ENCODE measurements at places on chromosomes 13 and 19.

DNA sequence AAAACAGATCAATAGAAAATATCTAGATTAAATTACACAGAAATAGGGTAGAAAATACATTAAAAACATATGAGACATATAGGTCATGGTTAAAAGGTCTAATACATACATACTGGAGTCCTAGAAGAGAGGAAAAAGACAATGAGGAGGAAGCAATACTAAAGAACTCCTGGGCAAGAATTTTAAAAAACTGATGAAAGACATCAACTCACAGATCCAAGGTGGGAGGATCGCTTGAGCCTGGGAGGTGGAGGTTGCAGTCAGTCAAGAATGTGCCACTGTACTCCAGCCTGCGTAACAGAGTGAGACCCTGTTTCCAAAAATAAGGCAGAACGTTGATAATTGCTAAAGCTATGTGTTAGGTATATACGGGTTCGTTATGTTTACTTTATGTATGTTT lies 5.4 kb upstream of the KASH5 start:
- DNase-seq: no peak

GRCh38 chr19:51766461-51766860 lies 5.5 kb downstream of the FPR2 start:
- DNase-seq: no peak

DNA sequence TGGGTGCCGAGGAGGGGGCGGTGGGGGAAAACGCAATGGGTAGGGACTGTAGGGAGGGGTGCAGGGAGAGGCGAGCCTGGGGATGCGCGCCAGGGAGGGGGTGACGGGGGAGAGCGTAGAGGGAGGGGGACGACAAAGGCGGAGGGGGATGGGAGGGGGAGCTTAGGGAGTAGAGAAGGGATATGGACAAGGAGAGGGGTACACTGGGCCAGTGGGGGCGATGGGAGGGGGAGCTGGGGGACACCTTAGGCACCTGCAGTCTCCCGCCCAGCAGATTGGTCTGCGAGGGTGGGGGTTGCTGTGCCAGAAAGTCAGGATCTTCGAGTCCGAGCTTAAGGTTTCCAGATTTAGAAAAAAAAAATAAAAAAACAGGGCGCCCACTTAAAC lies 15.7 kb downstream of the CCDC124 start:
- no peak for DNase-seq

- DNase-seq: no peak
Measured at GRCh38 chr19:18144361-18144760, 8.6 kb upstream of the PIK3R2 start.

GRCh38 chr13:93147946-93148345 lies 78.7 kb upstream of the GPC6 start:
- no peak for DNase-seq

DNA sequence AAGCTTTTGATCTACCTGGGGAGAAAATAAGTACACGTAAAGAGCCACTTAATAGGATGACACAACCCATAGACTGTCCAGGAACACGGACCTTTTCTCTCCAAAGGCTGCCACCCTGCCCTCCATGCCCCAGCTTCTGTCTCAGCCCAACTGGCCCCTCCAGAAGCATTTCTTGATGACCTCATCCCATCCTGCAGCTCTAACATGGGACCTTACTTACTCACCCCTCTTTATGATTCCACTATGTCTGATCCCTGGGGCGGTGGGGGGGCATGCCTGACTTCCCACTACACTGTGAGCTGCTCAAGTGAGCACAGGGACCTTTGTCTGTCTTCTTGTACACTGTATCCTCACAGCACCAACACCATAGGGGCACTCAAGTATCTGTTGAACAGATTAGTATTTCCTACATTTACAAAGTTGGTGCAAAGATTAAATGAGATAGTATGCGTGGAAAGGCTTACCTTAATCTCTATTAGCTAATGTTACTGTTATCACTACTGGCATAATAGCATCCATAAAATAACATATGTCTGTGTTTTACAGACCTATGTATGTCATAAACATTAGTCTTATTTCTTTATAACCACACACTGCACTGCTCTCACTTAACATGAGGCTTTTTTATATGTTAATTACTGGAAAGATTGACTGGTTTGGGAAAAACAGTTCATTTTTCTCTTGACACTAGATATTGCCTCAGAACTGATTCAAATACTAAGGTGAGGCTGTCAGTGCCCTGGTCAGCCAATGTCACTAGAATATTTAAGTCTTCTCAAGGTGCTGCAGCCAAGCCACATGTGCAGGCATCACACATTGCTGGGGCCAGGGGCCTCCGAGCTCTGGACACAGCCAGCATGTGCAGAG lies 100.9 kb downstream of the FOXO1 start:
- no peak for DNase-seq

DNA sequence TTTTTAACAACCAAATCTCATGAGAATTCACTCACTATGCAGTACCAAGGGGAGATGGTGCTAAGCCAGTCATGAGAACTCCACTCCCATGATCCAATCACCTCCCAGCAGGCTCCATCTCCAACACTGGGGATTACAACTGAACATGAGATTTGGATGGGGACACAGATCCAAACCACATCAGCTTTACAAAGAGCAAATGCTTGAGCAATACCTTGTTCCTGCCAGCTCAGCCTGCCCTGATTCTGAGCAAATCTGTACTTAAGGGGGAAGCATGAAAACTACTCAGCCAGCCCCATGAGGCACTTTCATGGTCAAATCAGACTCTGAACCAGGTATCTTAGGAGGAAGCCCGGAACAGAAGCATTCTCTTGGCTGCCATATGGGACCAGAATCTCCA lies 259.9 kb downstream of the TBC1D4 start:
- DNase-seq: no peak

GRCh38 chr19:14101003-14101545 lies 10.5 kb upstream of the SAMD1 start:
- DNase-seq: no peak

- no peak for DNase-seq
Measured at GRCh38 chr19:29777781-29778309, 33.9 kb upstream of the CCNE1 start.

- DNase-seq: no peak
Measured at GRCh38 chr19:51219307-51219706, 5.6 kb upstream of the CD33 start.

DNA sequence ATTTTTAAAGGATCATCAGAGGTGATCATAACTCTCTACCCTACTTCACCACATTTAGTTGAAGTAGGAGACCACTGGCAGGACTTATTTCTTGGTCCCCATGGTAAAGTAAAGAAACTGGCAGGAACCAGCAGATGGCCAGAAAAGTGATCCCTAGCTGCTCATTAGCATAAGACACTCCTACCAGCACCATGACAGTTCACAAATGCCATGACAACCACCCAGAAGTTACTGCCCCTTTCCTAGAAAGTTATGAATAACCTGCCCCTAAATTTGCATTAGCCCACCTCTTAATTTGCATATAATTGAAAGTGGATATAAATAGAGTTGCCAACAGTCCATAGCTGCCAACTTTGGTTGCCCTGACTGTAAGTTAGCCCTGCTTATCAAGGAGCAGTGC lies 18.4 kb upstream of the RUBCNL start:
- no peak for DNase-seq

DNA sequence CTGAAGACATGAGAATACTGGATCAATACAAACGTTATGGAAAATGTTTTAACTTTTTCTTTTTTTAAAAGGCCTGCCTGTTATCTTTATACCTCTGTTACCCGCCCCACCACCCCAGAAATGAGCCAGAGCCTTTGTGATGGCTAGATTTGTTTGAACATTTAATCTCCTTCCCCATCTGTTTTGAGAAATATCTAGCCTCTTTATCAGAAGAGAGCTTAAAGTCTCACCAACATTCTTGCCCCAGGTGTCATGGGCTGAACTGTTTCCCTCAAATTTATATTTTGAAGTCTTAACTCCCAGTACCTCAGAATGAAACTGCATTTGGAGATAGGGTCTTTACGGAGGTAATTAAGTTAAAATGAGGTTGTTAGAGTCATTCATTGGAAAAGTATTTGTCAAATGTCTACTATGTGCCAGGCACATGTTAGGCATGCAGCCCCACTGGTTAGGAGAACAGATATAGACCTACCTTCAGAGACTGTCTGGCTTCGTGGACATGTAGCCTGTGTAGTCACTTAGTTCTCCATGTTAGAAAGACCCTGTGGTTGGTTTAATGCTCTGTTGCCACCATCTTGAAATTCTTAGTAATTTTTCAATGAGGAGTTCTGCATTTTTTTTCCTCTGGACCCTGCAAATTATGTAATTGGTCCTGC lies 6.3 kb upstream of the RB1 start:
- no peak for DNase-seq
